ENCODE measurements at places on chromosomes 3 and 15.
A peak's percentile ranks its signal among the peaks of the same experiment; 100 is the strongest.

DNA sequence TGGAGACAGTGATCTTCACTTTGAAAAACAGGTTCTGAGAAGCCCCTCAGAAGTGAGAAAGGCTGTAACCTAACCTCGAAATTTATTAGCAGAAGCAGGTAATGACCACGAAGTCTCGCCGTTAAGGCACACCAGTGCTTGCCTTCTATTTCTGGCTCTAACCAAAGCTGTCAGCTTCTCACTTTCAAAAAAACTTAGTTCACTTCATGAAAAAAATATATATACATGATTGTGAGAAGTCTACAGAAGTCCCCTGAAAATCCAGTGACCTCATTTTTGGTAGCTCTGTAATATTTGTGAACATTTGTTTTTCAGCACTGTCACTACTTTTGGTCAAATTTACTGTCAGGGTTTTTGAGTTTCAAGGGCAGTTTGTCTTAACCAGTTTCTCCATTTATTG is 19.1 kb upstream of the AKAP13 start:
- peak; percentile 76 for ATAC-seq

DNA sequence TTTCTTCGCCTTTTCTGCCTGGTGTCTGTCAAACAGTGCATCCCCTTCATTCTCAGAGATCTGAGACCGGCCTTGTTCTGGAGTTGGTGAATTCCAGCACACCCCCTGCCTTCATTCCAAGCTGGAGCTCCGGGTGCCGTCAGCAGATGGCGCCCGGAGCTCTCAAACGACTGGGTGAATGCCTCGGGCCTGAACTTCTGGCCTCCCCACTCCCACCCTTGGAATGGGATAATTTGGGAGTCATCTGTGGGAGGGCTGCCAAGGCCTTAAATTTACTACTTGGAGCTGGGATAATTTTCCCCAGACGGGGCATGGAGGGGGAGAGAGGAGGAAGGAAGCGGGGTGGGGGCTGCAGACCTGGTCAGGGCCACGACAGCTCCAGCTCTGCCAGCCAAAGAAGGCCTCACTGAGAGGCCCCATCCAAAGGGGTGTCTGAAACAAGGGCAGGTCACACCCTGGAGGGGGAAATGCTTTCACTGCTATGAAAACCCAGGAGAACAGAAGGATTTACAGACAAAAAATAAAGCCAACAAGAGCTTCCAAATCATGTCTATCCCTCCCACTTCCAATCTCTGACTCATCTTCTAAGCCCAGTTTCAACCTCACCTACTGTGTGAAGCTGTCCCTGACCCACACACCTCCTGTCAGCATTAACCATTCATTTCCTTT is 187.9 kb downstream of the OPA1 start:
- ATAC-seq: no peak

DNA sequence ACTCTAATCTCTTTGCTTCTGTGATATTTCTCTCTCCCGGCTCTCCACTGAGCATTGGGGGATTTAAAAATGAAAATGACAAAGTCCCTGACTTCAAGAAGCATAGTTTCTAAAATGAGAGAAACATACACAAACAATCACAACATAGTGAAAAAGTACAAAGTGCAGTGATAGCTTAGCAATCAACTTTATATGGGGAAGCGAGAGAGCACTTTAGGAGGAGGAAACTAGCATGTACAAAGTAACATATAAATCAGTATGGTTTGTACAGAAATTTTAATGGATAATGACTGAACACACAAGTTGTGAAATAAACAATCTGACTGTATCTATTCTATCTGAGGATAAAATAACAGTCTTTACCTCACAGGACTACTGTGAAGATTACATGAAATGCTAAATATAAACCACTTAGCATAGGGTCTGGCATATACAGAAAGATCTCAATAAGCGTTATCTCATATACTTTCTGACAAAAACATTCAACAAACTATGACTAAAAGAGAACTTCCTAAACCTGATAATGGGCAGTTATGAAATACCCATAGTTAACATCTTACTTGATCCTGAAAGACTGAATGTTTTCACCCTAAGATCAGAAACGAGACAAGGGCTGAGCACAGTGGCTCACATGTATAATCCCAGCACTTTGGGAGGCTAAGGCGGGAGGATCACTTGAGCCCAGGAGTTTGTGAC is 61.2 kb downstream of the PEAK1 start:
- no peak for ATAC-seq

DNA sequence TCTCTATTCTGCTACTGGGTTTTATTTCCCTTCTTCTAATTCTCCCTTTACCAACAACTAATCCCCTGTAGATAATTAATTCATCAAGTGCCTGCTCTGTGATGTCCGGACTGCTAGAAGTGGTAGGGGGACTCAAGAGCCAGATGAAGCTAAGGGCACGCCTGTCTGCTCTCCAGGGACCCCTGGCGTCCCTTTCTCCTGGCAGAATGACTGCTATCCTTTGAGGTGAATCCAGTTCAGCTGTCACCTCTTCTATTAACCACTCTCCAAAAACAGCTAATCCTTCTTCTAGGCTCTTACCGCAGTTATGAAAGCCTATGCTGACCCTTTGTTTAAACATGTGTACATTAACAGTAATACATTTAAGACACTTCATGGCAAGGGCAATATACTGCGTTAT is 1.4 kb upstream of the CHRNA7 start:
- no peak for ATAC-seq

DNA sequence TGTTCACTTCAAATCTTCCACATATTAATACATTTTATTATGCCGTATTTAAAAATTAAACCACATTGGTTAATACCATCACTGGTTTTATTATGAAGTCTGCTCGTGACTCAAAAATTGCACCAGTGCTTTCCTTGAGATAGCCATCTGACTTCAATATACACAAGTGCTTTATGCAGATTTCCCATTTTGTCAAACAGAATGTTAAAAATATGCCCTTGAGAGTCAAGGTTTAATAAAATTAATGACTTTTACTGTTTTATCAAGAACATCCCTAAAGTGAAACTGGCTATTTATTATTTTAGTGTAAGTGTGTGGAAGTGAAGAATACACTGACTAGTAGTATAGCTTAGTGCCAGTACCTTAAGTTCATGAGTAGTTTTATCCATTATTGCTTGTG is 139.3 kb upstream of the SOX2 start:
- ATAC-seq: no peak

- no peak for ATAC-seq
Measured at GRCh38 chr15:22224241-22224671, 143.9 kb downstream of the OR4M2 start.

DNA sequence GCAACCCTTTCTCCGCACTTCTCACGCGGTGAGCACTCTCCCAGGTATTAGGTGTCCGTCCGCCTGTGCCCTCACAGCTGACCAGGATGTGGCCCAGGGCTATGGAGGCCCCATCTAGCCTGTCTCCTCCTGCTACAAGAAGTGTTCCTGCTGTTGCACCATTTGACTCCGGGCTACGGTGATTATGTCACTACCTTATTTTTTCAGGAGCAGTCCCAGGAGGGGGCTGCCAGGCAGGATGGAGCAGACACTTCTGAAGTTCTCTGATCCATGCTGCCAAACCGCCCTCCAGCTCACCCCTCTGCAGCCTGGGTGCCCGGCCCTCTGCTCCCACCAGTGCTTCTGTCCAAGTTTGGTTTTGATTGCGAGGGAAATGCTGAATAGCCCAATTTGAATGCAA is 36.9 kb downstream of the ZXDC start:
- ATAC-seq: no peak

GRCh38 chr15:38680775-38681174 is 116.2 kb upstream of the RASGRP1 start:
- no peak for ATAC-seq

DNA sequence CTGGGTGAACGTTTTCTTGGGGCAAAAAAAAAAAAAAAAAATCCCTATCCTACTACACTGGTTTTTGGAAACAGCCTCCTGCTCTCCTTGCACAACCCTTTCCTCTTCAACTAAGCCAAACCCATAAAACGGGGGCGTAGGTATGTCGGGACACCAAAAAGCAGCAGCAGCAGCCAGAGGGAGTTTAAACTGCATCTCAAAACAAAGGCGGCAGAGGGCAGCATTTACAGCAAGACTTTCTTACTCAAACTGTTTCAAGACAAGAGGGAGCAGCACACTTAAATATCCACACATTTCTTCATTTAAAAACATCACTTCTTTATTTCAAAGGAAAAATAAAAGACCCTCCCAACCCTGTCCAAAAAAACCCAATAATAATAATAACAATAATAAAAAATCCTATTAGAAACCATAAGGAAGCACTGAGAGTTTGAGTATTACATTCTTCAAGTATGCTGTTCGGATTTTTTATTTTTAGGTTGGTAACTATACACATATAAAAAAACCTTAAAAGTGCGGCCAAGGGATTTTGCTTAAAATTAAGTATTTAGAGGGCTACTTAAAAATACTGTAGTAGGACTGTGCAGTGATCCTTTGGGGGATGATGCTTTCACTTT is 43.9 kb upstream of the PLXND1 start:
- ATAC-seq: no peak

DNA sequence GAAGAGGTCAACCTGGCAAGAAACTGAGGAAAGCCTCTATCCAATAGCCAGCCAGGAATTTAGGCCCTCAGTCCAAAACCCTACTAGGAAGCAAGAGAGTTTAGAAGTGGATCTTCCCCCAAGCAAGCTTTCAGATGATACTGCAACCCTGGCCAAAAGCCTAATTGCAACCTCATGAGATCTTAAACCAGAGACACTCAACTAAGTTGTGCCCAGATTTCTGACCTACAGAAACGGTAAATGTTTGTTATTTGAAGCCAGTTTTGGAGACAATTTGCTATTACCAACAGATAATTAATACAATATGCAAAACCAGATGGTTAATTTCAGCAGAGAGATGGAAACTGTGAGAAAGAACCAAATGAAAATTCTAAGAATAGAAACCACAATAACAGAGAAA is 21.7 kb upstream of the SUSD5 start:
- no peak for ATAC-seq
